ENCODE measurements at places on chromosomes 11 and 22. TPM values are rescaled to one million over a fixed set of nuclear protein-coding genes. Genes with fewer than 3 reads are reported as not detected.

DNA sequence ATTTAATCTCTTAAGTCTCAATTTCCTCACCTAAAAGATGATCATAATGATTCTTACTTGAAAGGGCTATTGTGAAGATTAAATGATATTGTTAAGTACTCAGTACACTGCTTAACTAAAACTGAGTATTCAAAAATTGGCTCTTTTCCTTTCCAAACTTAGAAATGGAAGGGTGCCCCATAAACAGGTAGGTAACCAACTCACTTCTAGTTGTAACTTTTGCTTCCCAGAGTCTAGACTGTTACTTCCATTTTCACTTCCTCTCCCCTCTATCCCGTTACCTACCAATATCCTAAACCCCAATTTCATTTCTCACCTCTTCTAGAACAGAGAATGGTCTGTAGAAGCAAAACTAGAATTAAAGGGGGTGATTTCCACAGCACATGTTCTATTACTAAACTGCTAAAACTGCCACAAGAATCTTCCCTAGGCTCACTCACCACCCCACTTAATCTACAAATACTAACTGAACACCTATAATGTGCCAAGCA is 50.0 kb downstream of the RRAS2 start:
- no peak for DNase-seq

- no peak for DNase-seq
These were observed 30.4 kb downstream of the OPCML start for GRCh38 chr11:133501643-133502539.

DNA sequence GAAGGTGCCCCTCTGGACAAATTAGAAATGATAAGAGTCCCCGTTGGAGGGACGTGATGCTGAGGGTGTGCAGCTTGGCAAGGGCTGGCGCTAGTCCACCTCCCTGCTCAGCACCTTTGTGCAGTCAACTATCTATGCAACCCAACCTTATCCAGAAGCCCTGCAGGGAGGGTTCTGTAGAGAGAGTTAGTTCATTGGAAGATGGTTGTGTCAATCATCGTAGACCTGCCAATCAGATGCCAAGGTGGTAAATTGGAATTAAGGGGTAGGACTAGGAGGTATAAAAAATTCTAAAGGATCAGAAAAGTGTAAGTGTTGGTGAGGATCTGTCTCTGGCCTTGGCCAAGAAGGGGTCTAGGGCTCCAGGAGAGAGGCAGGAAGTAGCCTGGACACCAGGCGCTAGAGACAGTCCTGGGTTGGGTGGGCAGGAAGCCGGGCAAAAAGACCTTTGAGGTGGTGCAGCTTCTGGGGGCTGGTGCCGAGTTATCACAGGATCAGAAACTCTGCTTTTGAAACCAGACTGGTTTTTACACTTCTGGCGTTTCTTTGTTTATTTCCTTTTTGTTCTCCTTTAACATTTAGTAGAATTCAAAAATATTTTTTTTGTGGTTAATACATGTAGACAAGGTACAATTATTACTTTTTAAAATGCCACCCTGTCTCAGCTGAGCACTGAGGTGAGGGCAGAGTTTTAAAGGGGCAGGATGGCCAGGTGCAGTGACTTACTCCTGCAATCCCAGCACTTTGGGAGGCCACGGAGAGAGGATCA is 1.6 kb downstream of the C1QTNF6 start:
- DNase-seq: peak; percentile 37

DNA sequence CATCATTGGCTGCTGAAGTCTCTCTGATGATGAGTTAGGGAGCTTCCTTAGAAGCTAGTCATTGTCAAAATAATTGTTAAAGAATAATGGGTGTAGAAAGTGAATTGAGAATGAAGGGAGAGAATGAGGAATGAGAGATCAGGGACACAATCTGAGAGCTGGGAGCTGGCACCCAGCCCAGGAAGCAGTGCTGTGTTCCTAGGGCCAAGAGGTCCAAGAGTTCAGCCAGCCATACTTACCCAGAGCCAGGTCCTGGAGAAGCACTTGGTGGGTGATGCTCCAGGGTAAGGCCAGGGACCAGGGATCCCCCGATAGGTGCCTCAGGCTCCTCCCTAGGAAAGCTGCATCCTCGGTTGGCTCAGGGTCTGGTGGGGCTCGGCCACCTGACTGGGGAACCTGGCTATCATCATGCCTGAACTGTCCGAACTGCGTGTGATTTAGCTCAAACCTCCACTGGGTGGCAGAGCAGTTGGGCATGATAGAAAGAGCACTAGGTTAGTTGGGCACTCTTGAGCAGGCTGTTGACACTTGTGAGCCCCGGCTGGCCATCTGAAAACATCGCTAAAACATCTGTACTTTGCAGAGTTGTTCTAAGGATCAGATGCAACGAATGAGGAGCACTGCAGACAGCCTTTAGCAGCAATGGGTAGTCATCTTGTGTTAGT is 123.9 kb upstream of the NCAM1 start:
- DNase-seq: no peak

GRCh38 chr11:23976426-23976825 is 520.4 kb upstream of the LUZP2 start:
- no peak for DNase-seq

DNA sequence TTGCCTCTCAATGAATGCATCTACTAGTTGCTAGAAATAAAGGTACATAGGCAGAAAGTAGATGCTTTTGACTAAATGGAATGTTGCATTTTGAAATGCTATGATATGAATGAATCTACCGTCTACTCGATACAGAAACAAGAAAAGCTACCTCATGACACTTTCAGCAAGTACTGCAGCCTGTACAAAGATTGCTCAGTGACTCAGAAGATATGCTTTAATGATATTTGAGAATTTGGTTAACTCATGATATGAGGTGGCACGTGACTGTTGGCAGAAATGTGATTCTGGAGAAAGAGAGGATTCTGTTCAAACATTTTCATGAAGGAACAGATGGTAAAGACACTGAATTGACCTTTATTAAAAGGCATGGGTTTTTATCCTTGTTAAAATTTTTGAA is 76.0 kb downstream of the HSD17B12 start:
- DNase-seq: no peak

GRCh38 chr11:95925011-95925410 is 1.1 kb upstream of the MTMR2 start:
- no peak for DNase-seq

GRCh38 chr11:777288-778255 is at the start of gene GATD1:
Gene GATD1, minus strand, starts transcription at chr11:777487. Its CDS starts 25 bp downstream, at chr11:777462.
- DNase-seq: peak; percentile 96

DNA sequence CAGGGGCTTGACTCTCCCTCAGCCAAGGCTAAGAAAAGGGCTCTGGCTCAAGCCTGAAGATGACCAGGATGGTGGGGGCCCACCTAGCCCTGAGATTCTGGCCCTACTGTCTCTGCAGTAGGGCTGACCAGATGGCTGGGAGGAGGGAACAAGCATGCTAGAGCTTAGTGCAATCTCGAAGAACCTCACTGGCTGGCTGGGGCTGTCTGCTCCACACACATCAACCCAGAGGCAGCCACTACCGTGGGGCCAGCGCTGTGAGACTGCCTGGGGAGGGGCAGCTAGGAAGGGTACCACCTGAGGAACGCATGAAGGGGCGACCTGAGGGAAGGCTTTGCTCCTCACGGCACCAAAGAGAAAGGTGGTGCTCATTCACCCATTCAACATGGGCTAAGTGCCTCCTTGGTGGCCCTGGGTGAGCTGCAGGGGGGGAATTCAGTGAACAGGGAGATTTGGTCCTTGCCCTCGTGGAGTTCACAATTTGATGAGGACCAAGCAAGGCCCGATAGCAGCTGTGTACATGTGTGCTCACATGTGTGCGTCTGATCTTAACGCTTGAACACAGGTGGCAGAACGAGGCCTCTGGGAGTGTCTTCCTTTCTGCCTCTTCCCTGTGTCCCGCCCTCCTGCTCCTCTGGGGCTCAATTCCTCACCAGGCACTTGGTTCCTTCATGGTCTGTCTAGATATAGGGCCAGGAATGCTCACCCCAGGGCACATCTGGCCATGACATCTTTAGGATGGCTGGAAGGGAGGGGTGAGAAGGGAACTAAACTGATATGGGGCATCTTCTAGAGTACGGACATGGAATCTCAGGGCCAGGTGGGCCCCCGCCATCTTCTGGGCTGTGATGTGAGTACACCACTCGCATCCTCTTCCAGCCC is 102.3 kb upstream of the PITPNB start:
- DNase-seq: no peak

DNA sequence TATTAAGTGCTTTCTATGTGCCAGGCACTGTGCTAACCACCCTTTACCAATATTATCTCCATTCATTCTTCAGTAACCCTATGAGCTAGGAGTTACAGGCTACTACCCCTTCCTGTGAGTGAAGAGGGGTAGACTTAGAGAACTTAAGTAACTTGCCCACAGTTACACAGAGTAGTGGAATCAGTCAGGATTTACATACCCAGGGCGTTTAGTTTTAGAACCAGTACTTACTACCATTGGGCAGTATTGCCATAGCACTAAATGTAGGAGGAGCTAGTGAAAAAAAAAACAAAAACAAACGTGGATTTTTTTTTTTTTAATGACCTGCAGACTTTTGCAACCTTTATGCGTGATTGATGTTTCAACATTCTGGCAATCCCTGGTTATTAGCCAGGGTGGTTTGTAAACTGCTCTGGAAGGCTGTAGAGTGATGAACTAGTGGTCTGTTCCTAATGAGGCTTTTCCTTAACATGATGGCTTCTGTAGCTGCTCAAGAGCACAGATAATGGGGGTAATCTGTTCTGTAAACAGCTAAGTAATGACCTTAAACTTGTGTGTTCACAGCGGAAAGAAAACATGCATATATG is 11.4 kb downstream of the TBCEL start:
- no peak for DNase-seq

DNA sequence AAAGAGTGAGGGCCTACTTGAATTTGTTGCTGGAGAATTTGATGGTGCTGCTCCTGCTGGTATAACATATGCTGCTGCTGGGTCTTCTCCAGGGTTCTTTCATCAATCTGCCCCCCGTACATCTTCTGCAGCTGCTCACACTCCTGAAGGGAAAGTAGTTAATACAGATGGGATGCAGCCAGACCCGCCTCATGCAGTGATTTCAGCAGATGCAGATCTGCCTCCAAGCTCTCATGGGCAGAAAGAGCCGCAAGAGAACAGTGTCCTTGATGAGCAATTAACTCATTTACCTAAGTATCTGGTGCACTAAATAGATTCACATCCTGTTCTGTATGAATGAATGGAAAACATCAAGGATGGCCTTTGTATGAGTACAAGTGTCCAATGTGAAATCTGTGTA is 24.8 kb upstream of the APOA1 start:
- DNase-seq: no peak

DNA sequence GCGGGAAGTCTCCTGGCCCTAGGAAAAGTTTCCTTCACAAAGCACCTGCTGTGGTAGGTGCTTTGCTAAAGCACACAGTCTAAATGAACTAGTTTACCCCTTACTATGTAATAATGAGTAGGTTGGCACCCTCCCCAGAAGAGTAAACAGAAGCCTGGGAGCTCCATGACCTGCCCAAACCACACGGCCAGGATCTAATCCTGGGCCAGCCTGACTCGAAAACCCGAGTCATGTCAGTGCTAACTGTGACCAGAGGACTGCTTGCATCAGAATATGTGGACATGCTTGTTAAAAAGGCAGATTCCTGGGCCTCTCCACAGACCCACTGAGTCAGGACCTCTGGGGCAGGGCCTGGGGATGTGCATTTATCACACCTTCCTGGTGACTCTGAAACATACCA is 67.7 kb downstream of the PANX1 start:
- no peak for DNase-seq

GRCh38 chr11:134120143-134120850 is 51.4 kb downstream of the JAM3 start:
- DNase-seq: no peak

- no peak for DNase-seq
These were observed 317.9 kb downstream of the TMEM135 start for GRCh38 chr11:87355596-87355995.

DNA sequence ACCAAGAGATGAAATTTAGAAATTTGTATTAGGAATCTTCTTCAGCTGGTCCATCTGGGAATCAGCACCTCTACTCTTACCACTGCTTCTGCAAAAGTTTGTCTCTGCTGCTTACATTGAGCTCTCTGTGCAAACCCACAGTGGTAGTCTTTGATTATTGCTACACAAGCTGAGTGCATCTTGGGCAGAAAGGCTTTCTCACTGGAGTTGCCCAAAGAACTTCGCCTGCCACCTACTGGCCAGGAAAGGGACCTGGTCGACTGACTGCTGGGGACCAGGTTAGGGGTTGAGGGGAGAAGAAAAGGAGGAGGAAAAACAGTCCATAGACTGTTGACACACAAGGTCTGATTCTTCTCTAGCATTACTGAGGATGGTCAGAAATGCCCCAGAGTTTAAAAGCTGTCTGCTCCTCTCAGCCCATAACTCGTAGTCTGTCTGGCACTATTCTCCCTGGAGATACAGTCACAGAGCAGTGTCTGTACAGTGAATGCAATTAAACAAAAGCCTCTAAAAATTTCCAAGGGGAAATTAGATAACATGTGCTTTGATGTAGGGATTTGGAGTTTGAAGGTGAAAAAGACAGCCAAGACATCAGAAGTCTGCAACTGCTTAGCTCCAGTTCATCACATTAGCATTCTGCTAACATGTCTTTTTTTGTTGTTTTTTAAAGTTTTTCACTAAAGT is 215.0 kb upstream of the CTSC start:
- no peak for DNase-seq

DNA sequence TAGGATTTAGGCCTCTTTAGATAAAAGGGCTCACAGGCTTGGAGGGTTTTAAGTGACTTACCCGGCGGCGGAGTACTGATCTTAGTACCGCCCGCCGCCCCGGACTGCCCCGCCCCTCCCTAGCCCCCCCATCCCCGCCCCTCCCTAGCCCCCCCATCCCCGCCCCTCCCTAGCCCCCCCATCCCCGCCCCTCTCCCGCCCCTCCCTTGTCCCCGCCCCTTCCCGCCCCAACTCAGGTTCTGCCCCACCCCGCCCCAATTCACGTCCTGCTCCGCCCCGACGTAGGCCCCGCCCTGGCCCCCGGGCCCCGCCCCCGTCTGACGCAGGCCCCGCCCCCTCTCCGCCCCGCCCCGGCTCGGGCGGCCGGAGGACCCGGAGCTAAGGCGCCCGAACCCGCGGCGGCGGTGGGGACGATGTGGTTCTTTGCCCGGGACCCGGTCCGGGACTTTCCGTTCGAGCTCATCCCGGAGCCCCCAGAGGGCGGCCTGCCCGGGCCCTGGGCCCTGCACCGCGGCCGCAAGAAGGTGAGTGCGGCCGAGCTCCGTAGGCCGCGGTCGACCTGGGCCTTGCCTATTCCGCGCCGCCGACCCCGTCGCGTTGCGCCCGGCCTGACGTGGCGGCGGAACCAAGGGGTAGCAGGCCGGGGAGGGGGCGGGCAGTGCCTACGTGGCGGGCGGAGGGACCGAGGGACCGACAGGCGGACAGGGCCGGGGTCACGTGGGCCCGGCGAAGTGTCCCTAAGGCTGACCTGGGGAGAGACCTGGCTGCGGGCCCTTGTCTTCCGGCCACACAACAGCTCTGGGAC is at the start of gene SCYL1:
Gene SCYL1, plus strand, starts transcription at position 343 of the 805 bp plus-strand sequence. Its CDS starts 71 bp downstream, at position 414.
- peak; percentile 91 for DNase-seq

- DNase-seq: no peak
These were observed 20.8 kb upstream of the IL18BP start for GRCh38 chr11:71977743-71978418.

Gene E2F8
- total RNA-seq: 1.7 TPM

Gene PRG3
- total RNA-seq: not detected

Gene MYEOV
- not detected for total RNA-seq

Gene C11orf65
- total RNA-seq: 0.43 TPM

Gene APOL5
- total RNA-seq: not detected

Gene RFPL1
- total RNA-seq: not detected

All from Right ventricle myocardium inferior (tissue), 1 donor.